ENCODE measurements at places on chromosomes 4 and X.

GRCh38 chr4:39933671-39934590 lies 43.8 kb downstream of the PDS5A start:
- peak; percentile 41 for DNase-seq

DNA sequence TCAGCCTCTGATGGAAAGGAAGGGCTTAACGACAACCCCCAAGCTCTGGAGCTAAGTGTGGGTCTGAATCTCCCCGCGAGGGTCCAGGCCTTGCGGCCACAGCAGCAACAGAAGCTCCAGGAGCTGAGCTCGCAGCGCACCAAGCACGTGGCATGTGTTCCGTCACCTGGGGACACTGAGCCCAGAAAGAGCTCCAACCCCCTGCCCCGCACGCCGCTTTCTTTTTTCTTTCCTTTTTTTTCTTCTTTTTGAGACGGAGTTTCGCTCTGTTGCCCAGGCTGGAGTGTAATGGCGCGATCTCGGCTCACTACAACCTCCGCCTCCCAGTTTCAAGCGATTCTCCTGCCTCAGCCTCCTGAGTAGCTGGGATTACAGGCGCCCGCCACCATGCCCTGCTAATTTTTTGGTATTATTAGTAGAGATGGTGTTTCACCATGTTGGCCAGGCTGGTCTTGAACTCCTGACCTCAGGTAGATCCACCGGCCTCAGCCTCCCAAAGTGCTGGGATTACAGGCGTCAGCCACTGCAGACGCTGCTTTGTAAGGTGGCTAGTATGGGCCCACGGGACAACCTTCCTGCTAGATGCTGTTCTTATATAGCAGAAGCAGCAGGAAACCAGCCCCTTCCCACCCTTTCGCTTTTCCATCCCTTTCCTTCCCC lies 685 bp upstream of the TNIP2 start:
- no peak for DNase-seq

DNA sequence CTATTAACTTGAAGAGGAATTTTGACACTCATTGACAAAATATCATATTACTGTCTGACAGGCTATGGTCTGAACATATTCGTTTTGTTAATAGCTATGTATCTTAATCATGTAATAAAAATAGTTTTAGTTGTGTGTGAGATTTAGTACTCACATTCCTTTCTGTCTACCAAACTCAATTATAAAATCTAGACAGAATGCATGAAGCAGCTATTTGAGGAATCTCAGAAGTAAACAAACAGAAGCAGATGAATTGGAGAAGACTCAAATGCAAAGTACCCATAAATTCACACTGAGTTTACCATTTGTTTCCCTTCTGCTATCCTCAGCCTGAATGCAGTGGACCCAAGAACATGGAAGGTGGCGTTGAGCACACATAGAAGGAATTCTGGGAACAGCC lies 841.6 kb upstream of the AADAT start:
- DNase-seq: no peak

GRCh38 chr4:40617872-40618271 lies 11.8 kb downstream of the RBM47 start:
- DNase-seq: no peak

DNA sequence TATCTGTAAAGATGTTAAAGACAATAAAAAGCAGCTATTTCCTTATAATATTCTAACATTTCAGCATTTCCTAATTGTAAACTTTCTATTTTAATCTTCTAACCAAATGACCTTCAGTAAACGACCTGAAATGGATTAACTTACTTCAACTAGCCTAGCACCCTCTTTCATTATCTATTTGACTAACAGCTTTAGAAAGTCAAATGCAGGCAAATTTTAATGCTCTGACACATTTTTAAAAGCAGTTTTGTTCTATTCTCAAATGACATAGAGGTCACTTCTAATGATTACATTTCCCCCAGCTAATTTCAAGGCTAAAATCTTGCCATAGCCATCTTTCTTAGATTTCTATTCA lies 41.9 kb downstream of the SLC7A11 start:
- DNase-seq: no peak

DNA sequence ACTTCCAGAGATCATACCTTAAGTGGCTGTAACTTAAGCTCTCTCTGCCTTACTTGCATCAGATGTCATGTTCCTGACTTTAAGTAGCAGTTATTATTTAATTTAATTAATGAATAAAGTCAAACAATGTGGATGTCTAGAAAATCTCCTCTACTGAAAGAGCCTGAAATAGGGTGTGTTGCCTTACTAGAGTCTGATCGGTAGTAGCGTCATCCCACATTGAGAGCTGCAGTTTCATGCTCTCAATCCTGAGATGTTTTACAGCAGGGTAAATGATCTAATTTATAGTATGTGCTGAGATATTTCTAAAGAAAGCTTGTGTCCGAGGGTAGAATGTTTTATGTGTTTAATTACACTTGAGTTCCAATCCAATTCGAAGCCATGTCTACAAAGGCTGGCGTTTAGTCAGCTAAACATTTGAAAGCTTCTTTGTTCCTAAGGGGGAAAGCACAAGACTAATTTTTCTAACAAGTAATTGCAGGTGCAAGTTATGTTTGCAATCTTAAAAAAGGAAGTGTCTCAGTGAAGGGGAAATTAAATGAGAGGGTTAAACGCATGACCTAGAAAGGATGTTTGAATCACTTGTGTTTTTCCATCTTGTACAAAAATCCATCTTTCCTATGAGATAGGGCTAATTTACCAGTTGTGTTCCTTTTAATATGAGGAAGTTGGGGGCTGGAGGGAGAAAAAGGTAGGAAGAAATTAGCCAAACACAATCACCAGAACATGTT lies 391.0 kb upstream of the MAGEB2 start:
- no peak for DNase-seq

DNA sequence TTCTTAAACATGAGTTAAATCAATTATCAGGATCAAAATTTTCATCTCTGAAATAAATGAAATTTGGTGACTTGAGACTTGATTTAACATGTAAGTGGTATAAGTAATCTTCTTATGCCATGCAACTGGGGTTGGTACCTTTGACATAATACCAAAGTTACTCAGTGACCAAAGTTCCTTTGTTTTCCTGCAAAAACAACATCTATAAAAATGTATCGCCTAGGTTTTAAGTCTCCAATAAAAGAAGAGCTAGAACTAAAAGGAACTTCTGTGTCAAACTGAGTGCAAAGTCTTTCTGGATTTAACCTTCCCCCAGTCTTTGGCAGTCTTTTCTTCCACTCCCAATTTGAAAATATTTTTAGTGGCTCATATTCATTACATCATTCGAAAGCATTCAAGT lies 27.6 kb downstream of the NAF1 start:
- DNase-seq: no peak
